ENCODE measurements at places on chromosomes 6 and 20.

- peak; percentile 76 for DNase-seq
- H3K36me3 ChIP-seq: no peaks in the 10 kb centered on the region
- H3K4me3 ChIP-seq: no peak overlapping the region
- H3K27ac ChIP-seq: peak overlapping the region; percentile 81
Observed at GRCh38 chr6:30769088-30769852, 24.9 kb upstream of the IER3 start.

DNA sequence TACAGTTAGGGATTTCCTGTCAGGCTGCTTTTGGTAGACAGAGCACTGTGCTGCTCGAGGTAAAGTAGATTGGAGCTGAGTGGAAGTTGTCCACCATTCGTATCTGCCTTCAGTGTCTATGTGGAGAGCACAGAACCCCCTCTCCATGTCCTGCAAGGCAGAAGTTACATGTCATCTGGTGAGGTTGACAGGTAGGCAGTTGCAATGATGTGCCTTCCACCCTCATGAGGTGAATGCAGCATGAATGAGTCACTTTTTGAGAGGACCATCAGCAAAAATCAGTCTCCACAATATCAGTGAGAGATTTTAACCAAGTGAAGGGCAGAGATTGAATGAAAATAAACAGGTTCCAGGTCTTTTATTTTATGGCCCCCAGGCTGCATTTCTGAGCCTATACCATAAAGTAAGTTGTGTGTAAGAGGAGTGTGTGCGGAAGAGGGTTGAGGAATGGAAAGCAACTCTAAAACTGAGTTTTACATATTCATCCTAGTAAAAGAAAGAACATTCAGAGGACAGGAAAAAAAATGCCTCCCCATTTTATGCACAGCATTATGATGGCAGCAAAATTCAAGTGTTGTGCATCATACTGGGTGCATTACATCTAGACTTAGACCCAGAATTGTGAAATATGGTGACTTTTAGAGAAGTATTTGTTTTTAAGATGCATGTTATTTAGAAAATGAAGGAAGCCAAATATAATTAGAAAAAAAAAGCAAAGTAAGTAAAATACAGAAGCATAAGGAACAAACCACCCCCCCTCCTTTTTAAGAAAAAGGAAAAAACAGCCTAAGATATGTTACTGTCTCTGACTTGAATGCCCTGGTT lies 15.8 kb downstream of the TRAPPC3L start:
- H3K36me3 ChIP-seq: no peaks in the 10 kb centered on the region
- H3K4me1 ChIP-seq: no peaks in the 10 kb centered on the region
- DNase-seq: no peak
- no peak overlapping the region for H3K4me3 ChIP-seq
- H3K27me3 ChIP-seq: no peaks in the 10 kb centered on the region

DNA sequence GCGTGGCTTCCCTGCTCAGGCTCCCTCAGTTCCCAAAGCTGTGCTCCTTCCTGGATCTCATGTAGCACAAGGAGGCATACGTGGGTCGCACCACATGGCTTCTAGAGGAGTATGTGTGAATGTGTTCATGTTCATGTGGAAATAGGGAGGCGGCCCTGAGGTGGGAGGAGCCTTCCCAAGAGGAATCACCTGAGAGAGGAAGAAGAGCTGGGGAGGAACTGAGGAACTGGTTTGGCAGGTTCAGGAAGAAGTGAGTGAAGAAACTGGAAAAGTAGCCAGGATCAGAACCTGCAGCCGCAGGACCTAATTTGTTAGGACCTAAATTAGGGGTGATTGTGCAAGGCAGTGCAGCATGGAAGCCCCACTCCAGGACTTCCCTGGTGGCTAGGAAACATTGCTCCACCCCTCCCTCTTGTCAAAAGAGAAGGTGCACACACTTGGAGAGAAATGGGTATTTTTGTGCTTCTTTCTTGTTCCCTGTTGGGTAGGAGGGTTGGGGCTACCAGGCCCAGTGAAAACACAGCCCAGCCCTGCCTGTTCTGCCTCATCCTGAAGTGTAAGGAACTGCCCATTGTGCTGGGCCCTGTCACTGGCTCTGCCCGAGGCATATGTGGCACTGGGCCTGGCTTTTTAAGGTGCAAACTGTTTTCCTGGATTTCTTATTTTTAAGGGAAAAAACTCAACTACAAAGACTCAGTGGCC lies 20.7 kb downstream of the SYNJ2 start:
- peaks cover 48% of the 10 kb centered on the region for H3K4me1 ChIP-seq
- no peaks in the 10 kb centered on the region for H3K27me3 ChIP-seq
- no peak for DNase-seq
- H3K27ac ChIP-seq: peak overlapping the region; percentile 80
- no peaks in the 10 kb centered on the region for H3K36me3 ChIP-seq
- H3K4me3 ChIP-seq: no peak overlapping the region

- H3K36me3 ChIP-seq: no peaks in the 10 kb centered on the region
- H3K4me3 ChIP-seq: no peak overlapping the region
- no peak for DNase-seq
- no peak overlapping the region for H3K27ac ChIP-seq
Observed at GRCh38 chr20:8425802-8426201, 293.7 kb downstream of the PLCB1 start.

DNA sequence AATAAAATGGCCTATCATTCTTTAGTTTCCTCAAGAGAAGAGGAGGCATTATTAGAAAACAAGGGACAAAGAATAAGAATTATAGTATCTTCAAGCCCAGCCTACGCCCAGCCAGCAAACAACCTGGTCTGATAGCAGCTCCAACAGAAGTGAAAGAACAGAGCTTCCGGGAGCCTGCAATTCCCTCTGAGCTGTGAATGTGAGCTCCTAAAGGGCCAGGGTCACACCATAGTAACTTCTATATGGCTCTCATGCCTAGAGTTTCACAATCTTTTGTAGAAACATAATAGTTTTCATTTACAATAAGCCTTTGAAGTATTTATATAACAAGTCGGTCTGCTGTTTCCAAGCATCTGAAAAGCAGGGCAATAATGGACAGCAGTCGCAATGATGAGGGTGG lies 116.5 kb downstream of the SMLR1 start:
- no peak overlapping the region for H3K27ac ChIP-seq
- DNase-seq: no peak
- H3K4me3 ChIP-seq: no peak overlapping the region
- H3K36me3 ChIP-seq: no peaks in the 10 kb centered on the region
- no peaks in the 10 kb centered on the region for H3K4me1 ChIP-seq

- no peaks in the 10 kb centered on the region for H3K27me3 ChIP-seq
- H3K4me1 ChIP-seq: no peaks in the 10 kb centered on the region
- H3K36me3 ChIP-seq: no peaks in the 10 kb centered on the region
Observed at GRCh38 chr6:114119056-114119455, 148.1 kb upstream of the HDAC2 start.

- H3K4me3 ChIP-seq: no peak overlapping the region
- no peak overlapping the region for H3K27ac ChIP-seq
Observed at GRCh38 chr6:41477572-41477971, 68.6 kb upstream of the FOXP4 start.

DNA sequence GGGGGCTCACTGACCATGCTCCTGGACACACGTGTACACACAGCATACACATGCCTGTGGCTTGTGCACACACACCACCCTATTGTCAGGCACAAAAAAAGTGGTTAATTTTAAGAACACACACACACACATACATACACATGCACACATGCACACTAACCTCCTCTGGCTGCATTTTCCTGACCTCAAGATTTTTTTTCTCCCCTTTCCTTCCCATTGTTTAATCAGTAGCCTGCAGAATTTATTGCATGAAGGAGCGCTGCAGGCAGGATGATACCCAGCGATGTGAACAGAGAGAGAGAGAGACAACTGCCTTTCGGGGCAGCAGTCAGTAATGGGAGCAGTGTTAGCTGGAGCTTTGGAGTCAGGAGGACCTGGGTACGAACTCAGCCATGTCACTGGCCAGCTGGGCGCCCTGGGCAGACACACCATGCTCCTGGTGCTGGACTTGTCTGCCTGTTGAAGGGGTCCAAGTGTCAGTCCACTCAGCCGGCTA lies 990 bp upstream of the TRAF3IP2 start:
- H3K27ac ChIP-seq: peak overlapping the region; percentile 94
- no peaks in the 10 kb centered on the region for H3K27me3 ChIP-seq
- peak overlapping the region; percentile 57 for H3K4me3 ChIP-seq

DNA sequence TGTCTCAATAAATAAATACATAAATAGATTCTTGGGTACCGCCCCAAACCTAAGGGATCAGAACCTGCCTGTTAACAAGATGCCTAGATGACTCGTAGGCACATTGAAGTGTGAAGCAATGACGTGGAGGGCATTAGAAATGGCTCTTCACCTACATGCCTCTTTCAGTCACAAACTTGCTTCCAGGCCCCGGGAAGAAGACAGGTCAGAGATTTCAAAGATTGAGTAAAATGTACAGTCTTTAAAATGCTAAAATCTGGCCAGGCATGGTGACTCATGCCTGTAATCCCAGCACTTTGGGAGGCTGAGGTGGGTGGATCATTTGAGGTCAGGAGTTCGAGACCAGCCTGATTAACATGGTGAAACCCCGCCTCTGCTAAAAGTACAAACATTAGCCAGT lies 480.8 kb upstream of the JARID2 start:
- DNase-seq: no peak
- H3K4me1 ChIP-seq: peaks cover 3% of the 10 kb centered on the region
- no peak overlapping the region for H3K27ac ChIP-seq
- no peaks in the 10 kb centered on the region for H3K27me3 ChIP-seq
- no peak overlapping the region for H3K4me3 ChIP-seq

DNA sequence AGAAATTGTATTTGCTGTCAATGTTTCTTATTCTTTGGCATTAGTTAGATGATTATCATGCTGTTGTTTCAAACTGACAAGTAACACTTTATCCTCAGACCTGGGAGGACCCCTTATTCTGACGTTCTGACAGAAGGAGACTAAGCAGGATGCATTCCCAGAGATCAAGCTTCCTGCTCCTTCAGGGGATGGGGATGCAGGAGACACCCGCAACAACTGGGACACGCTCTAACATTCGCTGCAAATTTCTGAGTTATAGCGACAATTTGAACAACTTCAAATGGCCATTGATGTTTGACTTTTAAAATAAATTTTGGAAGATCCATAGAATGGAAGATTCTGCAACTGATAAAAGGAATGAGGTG lies 69.0 kb upstream of the ZNF184 start:
- no peak overlapping the region for H3K27ac ChIP-seq
- H3K27me3 ChIP-seq: peaks cover 7% of the 10 kb centered on the region
- no peaks in the 10 kb centered on the region for H3K36me3 ChIP-seq

DNA sequence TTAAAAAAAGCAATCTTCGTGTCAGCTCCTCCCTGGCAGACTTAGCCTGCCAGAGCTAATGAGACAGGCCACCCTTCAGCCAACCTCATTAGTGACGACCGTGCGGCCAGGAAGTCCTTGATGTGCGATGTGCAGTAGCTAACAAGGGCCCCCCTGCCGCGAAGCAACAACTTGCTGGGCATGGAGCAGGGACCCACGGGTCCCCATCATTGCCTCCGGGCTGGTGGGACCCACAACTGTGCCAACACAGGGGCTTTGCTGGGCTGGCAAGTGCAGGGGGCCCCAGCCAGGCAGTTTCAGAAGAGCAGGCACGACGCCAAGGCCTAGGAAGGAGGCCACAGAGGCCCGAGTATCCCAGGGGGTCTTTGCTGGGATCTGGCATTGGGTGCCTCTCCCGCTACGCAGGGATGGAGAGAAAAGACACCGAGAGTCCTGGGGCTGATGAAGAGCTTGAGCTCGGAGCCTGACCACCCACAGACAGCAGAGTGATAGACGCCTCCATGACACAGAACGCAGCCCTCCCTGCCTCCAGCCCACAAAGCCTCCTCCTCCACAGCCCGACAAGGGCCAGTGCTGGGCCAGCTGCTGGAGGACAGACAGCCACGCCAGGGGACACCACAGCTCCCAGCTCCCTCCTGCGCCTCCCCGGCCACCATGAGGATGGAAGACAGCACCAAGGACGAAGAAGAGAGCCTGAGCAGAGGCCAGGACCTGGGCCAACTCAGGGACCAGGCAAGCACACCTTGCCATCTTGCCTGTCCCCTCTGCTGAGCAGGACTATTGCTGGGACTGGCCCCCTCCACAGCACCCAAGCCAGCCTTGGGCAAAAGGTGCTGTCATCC lies 96.6 kb downstream of the YTHDF1 start:
- H3K27me3 ChIP-seq: no peaks in the 10 kb centered on the region
- H3K4me3 ChIP-seq: no peak overlapping the region
- no peak for DNase-seq
- no peaks in the 10 kb centered on the region for H3K36me3 ChIP-seq

- H3K36me3 ChIP-seq: no peaks in the 10 kb centered on the region
- no peak overlapping the region for H3K4me3 ChIP-seq
- H3K27ac ChIP-seq: no peak overlapping the region
- H3K4me1 ChIP-seq: no peaks in the 10 kb centered on the region
Observed at GRCh38 chr6:45036103-45036502, 292.0 kb upstream of the RUNX2 start.

DNA sequence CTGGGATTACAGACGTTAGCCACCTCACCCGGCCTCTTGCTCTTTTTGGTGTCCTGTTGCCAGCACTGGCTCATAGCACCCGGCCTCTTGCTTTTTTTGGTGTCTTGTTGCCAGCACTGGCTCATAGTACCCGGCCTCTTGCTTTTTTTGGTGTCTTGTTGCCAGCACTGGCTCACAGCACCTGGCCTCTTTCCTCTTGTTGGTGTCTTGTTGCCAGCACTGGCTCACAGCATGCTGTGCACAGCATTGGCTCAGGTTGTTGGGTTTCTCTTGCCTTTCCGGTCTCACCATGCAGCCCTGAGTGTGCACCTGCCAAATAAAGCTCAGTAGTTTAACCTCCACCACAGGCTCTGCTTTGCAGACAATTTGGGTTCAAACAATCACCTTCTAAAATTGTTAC lies 208.2 kb downstream of the THBS2 start:
- H3K4me3 ChIP-seq: no peak overlapping the region

- no peaks in the 10 kb centered on the region for H3K36me3 ChIP-seq
- no peak overlapping the region for H3K4me3 ChIP-seq
- H3K27ac ChIP-seq: no peak overlapping the region
- H3K27me3 ChIP-seq: no peaks in the 10 kb centered on the region
- DNase-seq: no peak
Observed at GRCh38 chr6:54877713-54878317, 31.2 kb downstream of the FAM83B start.

GRCh38 chr20:45701873-45702272 lies at the start of gene WFDC13:
TSS of gene WFDC13 (plus strand) at chr20:45702038. CDS start at chr20:45702124, 86 bp downstream.
- no peak for DNase-seq
- H3K36me3 ChIP-seq: no peaks in the 10 kb centered on the region
- no peaks in the 10 kb centered on the region for H3K4me1 ChIP-seq
- H3K27me3 ChIP-seq: no peaks in the 10 kb centered on the region
- H3K4me3 ChIP-seq: no peak within 1 kb of the TSS

Data from right atrium auricular region (tissue), 2 donors.